ENCODE measurements at places on chromosomes 4 and X.

DNA sequence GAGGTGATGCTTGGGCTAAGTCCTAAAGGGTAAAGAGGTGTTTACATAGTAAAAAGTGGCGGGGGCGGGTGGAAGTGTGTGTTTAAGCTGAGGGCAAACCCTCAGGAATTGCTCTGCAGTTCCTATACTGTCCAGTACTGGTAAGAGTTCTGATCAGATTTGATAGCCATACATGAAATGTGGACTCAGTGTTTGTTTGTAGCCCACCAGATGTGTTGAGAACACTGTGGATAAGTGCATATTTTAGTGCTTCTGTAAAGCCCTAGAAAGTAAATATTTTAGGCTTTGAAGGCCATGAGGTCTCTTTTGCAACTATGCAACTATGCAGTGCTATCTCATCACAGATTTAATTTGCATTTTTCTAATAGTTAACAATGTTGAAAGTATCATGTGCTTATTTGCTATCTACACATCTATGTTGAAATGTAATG is 80.7 kb upstream of the EOLA2 start:
- DNase-seq: no peak

- DNase-seq: no peak
Measured at GRCh38 chrX:16081357-16081756, 42.0 kb upstream of the GRPR start.

GRCh38 chrX:109818976-109819375 is 85.9 kb upstream of the ACSL4 start:
- DNase-seq: no peak

GRCh38 chrX:113136836-113137235 is 296.2 kb upstream of the AMOT start:
- no peak for DNase-seq

DNA sequence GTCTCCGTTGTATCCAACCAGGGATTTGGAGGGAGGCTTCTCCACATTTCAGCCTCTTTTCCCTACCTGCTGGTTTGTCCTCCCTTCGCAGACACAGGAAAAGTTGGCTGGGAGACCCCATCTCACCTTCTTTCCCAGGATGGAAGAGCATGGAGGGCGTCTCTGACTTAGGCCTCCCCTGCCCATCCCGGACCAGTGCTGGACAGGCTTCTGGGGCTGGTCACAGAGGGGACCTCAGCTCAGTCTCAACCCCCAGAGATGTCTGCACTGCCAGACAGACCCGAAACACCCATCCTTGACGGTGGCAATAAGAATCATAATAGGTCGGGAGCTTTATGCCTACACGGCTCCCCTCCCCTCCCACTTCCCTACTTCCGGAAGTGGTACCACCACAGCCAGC is 1.6 kb downstream of the WFS1 start:
- no peak for DNase-seq

DNA sequence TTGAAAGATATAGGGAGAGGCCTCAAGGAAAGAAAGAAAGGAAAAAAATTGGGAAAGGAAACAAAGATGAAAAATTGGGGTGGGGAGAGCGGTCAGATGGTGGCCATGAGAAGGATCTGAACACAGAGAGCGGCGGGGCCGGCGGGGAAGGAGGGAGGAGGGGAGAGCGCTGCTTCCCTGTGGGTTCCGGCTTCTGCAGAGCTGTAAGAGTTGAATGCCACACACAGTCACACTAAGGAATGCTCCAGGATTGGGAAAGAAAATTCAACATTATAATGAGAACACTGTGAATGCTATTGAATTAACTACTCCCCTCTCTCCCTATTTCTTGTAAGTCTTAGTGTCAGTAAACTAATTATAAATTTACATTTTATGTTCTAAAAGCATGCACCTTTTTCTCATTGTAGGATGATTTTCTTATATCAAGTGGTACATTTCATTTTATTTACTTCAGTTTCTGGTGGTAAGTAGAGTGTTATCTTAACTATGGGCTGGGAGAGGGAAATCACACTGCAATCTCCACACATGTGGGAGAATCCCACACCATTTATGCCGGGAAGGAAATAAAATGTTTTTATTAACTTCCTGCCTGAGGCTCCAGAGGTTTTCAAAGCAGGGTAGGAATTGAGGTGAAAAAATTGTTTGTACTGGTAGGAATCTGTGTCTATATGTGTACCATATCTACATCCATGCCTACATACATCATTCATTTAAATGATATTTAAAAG is 904 bp downstream of the F11 start:
- no peak for DNase-seq

DNA sequence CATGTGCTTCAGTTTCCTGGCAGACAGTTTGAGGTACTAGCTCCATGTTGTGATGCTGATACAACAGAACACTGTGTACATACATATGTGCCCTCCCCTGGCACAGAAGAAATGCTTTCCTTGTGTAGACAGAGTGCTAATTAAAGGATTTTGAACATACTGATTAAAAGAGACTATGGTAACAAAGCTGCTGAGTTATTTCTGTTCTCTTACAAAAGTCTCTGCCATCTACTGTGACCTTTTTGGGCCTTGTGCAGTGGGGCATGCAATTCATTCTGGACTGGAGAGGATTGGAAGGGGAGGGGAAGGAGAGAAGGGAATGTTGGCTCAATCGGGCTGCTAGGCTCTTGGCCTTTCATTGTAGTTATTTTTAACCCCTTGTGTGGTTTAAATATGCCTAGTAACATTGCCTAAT is 6.0 kb downstream of the PDLIM5 start:
- no peak for DNase-seq

- no peak for DNase-seq
Measured at GRCh38 chr4:152935631-152936445, at the start of gene FHDC1. Gene FHDC1, plus strand, starts transcription at chr4:152936323. Its CDS starts 6,735 bp downstream, at chr4:152943058.

DNA sequence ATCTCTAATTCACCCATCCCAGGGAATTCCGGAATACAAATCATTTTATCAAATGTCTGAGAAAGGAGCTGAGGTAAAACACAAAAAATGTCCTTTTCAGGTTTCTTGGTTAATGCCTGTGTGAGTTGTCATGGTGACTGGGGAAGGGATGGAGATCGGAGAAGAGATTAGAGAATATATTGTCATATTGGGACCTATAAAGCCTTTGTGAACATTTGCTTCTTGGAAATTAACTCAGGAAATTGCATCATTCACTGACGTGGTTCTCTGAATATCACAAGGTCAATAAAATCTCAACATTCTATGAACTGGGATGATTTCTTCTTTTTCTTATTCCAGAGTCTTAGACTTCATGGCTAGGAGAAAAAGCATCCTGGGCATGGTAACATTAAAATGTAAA is 174.8 kb upstream of the GLRA2 start:
- DNase-seq: no peak

DNA sequence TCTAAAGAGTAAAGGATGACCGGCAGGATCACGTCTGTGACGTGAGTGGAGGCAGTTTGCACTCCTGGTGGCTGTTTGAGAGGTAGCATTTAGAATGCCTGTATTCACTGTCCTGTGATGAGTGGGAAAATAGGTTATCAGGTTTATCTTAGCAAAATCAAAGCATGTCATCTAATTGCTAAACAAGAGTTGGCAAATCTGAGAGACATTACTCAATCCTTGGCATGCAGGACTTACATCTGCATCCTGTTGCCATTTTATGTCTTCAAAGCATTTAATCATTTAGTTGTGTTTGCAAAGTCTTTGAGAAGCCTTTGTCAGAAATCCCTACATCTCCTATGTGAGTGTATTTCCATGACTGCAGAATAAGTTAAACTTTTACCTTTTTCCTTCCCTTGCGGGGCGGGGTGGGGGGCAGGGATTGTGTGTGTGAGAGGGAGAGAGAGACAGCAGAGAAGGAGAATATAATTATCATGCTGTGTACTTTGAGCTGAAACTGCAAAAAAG is 41.4 kb upstream of the MSANTD1 start:
- no peak for DNase-seq

GRCh38 chr4:63901304-63901703 is 507.9 kb downstream of the TECRL start:
- no peak for DNase-seq

- peak; percentile 19 for DNase-seq
Measured at GRCh38 chrX:9885150-9885549, 82.0 kb upstream of the CLDN34 start.

DNA sequence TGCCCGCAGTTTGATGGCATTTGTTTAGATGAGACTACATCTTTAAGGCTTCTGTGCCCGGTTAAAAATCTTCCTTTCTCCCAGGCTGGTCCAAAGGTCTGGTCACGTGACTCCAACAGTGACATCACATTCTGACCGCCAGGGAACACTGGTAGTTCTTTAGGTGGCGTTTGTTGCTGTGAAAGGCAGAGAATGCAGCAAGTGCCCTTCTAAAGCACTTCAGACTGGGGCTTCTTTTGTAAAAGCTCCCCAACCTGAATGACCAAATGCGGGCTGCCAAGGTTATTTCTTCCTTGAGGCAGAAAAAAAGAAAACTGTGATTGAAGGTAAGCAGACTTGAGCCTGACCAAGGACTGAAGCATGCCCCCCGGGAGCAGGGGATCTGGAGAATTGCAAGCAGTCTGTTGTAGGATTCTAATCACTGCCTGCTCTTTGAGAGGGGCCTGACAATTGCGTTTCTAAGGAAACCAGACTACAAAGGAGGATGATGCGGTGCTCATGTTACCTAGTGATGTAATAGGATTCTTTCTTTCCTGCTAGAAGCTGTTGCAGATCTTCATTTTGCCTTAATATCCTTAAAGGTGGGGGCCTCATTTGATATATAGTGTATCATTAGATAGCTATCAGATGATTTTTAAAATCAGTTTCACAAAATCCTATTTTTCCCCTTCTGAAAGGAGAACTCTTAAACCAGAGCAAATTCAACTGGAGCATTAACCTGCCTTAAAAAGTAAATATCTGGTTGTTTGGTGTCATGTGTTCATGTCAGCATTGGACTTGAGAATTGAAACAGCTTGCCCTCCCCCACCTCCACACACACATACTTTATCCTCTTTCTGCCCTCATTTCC is 133.1 kb downstream of the AKAP4 start:
- no peak for DNase-seq

DNA sequence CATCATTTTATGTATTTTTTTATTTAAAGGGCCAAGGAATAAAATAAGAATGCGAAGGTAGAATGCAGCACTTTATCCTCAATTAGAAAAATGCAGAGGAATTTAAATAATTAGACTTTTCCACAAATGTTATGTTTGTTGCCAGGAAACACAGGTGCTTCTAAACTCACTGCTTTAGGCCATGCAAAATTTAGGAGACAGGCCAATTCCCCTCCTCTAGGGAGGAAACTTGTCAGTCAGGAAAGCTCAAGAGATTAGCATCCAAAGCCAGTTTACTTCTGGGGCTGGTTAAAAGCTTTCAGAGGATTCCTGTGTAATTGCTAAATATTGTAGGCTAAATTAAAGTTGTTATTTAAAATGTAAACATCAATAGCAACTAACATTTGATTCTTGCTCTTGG is 124.5 kb downstream of the DMD start:
- DNase-seq: no peak

DNA sequence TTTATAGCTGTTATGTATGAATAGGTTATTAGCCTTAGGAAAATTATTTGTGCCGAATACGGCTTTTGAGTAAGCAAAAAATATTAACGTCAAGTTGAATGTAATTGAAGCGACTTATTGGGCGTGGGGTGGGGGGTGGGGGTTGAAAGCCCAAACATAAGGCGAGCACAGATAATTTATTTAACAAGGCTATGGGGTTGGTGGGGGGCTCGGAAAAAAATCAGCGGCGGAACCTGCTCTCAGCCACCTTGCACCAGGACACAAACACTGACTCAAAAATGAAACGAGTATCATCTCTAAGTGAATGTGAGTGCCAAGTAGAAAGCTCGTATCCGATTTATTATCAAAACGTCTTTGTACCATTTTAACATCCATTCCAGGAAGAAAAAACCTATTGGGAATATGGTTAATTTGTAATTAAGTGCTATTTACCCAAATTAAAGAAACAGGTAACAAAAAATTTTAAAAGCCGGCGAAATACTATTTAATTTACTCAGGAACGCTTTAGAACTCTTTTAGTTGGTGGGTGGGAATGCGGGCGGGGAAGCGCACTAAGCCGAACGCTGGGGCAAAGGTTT is 902 bp upstream of the LARP1B start:
- no peak for DNase-seq

DNA sequence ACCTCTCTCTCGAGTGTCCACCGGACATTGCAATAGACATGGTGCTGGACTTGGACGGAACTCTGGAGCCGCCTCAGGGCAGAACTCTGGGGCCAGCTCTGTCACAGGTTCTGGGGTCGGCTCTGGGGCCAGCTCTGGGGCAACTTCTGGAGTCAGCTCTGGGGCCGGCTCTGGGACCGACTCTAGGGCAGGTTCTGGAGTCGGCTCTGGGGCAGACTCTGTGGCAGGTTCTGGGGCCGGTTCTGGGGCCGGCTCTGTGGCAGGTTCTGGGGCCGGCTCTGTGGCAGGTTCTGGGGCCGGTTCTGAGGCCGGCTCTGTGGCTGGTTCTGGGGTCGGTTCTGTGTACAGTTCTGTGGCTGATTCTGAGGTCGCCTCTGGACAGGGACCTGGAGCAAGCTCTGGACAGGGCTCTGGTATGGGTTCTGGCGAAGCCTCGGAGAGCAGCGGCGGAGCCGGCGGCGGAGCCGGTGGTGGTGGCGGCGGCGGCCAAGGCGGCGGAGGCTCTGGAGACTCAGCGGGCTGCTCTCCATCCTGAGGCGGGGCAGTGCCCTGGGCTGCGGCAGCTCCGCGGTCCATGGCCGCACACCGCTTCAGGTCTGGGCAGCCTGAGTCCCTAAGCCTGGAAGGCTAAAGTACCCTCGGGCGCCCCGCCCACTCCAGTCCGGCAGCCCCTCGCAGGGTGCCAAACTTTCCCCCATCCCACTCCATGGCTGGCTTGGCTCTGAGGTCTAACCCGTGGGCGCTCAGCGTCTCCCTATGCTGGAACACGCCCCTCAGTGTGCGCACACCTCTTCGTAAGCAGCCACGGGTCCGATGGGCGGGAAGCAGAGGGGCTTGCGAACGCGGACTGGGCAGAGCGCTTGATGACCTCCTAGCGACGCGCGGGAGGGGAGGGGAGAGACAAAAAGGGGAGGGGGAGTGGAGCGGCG is at the start of gene DGKK:
Gene DGKK, minus strand, starts transcription at position 723 of the 929 bp plus-strand sequence. Its CDS starts 147 bp downstream, at position 576.
- DNase-seq: no peak

DNA sequence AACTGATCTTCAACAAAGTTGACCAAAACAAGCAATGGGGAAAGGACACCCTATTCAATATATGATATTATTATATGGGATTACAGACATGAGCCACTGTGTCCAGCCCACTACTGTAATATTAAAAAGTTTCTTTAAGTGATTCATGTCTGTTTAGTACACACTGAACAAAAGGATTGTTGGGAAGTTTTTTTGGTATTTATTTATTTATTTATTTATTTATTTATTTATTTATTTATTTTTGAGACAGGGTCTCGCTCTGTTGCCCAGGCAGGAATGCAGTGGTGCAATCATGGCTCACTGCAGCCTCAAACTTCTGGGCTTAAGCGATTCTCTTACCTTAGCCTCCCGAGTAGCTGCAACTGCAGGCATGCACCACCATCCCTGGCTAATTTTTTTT is 58.4 kb upstream of the PGAM4 start:
- no peak for DNase-seq

- DNase-seq: no peak
Measured at GRCh38 chrX:19855700-19856381, 31.6 kb downstream of the SH3KBP1 start.

- DNase-seq: peak; percentile 23
Measured at GRCh38 chr4:189202182-189202868, 738.3 kb upstream of the FRG1 start.
